ENCODE measurements at places on chromosomes 2 and 18.

DNA sequence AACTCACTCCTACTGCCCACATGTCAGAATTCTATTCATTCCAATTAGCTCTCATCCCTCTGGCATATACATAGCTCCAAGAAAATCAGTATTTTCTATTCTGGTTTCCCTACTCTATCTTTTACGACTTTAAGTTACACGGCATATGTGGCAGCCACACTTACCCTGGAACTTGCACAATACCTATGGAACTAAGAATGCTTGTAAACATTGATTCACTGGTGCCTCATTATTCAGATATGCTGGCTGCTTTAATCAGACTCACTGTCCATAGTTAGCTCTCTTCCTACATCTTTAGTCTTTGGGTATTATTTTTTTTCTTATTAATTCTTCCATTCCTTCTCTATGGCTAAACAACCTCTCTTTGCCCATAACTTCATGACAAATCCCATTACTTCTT lies 1519.9 kb upstream of the ACVR2A start:
- no peak for DNase-seq

DNA sequence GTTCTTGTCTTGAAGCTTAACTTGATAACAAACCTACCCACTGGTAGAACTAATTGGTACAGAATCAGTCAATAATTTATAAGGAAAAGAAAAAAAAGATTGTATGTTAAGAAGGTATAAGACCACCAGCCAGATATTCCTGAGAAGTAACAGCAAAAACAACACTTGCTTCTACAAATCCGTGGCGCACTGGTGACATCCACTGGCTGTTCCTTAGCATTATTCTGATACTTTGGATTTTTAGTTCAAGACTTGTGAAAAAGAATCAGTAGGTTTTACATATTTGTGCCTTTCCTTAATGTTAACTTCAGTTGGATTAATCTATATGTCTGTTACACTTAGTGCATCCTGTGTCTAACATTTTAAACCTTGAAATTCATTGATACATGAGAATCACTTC lies 141.8 kb downstream of the GRB14 start:
- DNase-seq: no peak

- DNase-seq: no peak
Observed at GRCh38 chr2:220422676-220423075, 795.2 kb downstream of the SLC4A3 start.

GRCh38 chr2:69309351-69310110 lies 77.5 kb downstream of the GFPT1 start:
- no peak for DNase-seq

DNA sequence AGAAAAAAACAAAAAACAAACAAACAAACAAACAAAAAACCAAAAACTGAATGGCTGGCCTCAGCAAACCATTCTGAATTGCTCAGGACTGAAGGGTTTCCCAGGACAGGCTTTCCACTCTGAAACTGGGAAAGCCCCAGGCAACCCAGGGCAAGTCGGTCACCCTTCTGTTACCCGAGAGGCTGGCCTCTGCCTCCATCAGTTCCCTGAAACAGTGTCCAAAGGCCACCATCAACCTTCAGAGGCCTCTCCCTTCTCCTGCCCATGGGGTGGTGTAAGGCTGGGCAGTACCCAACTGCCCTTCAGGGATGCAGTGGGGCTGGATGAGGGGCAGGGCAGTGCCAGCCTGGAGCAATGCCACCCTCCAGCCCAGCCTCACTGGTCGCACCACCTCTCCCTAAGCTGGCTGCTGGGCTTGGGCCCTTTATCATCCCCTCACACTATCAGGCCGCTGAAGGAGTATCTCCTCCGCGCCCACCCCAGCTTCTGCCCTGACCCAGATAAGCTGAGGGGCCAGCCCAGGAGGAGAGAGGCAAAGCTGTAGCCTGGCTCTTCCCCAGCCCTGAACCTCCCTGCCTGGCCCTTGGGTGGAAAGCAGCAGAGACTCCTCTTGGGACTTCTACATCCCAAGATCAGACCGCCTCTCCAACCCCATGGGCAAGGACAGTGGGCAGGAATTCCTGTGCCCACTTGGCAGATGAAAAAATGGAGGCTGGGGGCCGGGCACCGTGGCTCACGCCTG lies 35.9 kb downstream of the ZFP36L2 start:
- DNase-seq: no peak

DNA sequence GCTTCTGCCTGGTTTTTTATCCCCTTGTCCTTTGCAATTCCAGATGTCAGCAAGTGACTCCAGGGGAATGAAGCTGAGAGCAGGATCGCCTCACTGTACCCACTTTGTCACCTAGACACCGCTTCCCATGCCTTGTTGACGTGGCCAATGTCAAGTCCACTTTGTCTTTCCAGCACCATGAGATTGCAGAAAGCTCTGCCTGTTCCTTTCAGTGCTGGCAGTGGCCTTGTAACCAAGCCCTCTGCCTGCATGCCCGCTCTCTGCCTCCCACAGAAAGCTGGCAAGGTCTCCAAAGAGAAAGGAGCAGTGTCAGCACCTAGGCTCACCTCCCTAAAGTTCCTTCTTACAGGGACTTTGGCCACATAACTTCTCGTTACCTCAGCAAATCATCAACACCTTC lies 282.2 kb upstream of the ST6GAL2 start:
- DNase-seq: no peak

DNA sequence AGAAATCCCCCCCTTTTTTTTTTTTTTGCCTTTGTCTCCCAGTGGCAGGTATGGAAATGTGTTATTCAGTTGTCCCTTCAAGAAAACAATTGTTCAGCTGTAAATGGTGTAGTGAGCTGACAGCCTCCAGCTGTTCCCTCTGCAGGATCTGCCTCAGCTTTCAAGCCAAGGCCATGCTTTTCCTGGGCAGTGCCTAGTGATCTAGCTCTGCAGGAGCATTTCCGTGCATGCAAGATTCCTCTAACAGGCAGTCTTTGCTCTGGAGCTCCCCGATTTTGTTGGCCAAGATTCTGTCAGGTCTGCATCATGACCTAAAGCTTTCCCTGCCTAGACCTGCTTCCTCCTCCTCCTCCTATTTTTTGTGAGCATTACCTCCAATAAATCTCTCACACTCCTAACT lies 300.7 kb upstream of the UBE2E3 start:
- DNase-seq: no peak

DNA sequence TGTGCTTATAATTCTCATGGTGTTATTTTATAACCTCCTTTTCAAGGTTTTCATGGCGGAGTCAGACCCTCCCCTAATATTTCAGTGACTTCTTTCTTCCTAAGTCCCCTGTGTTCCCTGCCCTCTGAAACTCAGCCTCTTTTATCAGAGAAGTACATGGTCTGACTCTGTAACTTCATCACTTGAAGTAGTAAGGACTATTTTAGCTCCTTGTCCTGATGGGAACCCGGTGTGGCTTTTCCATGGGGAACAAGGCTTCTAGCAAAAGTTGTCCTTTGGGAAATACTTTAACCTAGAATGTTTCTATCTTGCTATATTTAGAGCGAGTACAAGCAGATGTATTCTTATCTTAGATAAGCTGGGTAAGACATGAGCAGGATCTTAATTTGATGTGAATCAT lies 117.5 kb downstream of the TRIB2 start:
- no peak for DNase-seq

DNA sequence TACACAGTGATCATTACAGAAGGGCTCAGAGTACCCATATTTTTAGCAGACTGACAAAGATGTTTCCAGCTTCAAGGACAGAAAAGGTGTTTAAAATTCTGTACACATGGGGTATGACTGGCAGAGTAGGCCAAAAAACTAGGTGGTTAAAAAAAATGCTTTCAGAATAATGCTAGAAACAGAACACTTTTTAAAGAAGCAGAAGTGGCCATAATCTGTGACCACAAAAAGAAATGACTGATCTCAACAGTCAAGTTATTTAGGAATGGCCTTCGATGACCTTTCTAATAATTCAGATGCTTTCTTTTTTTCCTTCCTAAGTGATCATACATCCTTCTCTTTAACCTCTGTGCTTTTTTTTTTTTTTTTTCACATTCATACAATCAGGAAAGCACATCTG lies 4.1 kb upstream of the AQP4 start:
- no peak for DNase-seq

DNA sequence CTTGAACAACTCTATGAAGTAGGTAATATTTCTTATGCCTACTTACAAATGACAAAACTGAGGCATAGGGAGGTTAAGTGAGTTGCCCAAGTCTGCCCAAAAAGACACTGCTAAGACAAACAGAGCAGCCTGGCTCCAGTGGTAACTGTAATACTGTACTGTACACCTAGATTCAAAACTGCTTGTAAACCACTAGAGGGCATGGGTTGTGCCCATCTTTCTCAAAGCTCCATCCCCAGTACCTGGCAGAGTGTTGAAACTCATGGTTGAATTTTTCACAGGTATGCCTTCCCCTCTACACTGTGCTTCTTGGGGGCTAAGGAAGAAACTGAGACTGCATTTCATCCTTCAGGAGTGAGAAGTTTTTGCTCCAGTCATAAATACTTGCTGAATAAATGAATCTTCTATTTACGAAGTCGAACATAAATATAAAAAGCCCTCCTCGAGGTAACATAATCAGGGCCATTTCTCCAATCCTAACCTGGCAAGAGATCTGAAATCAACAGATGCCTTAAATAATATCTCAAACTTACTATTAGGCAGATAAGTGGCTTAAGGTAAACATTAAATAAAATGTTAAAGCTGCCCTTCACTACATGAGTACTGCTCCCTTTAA lies 2.0 kb downstream of the PPP4R1 start:
- DNase-seq: peak; percentile 16

DNA sequence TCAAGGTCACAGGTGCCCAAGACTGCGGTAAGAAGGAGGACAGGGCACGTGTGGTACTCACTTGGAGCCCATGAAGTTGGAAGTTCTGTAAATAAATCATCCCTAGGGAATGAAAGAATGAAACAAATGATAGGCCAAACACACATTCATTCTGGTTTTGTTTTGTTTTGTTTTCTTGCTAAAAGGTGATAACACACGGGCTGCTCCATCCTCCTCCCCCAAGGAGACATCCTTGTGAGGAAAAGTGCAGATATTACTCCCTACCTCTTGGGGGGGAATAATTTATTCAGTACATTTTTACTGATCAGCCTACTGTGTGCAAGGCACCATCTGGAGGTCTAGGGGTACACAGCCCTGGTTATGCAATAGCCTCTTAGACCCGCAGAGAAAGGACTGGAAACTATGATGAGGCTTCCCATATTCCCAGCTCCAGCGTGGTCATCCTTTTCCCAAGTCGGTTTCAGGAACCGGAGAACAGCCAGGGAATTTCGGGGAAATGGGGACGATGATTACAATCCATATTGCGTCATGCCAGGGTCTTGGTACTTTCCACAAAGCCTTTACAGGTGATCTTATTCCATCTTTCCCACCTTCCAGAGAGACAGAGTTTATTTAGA lies 6.3 kb downstream of the RAX start:
- DNase-seq: no peak

DNA sequence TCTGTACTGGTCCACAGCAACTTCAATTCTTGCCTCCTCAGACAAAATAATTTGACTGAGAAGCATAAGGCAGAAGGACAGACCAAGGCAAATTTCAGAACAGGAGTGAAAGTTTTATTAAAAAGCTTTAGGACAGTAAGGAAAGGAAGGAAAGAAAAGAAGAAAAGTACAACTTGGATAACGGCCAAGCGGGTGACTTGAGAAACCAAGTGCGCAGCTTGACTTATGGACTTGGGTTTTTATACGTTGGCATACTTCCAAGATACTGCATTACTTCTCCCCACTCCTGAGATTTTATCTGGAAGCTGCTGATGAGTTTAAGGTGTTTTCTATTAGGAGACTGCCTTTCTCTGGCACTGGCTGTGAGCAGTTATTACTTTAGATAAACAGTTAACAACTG lies 64.7 kb downstream of the CCDC178 start:
- DNase-seq: no peak

- no peak for DNase-seq
Observed at GRCh38 chr18:45539491-45539891, 75.8 kb upstream of the SLC14A2 start.

DNA sequence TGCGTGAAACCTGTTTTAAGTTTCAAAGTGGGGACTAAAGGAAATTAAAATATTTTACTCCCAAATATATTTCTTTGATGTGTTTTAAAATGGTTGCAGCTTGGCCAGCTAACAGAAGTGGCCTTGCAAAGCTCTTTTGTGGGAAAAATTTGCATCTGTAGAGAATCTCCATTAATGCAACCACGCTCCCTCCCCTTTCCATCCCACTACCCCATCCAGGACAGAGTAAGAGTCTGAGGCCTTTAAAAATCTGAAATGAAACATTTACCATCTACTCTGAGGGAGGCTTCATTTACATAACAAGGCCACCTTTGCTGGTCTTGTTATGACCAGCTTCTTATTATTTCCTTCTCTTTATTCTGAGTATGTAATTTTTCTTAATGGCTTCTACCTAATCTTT lies 63.5 kb downstream of the STAT4 start:
- DNase-seq: no peak

- no peak for DNase-seq
Observed at GRCh38 chr2:46921676-46922448, 6.3 kb upstream of the MCFD2 start.

DNA sequence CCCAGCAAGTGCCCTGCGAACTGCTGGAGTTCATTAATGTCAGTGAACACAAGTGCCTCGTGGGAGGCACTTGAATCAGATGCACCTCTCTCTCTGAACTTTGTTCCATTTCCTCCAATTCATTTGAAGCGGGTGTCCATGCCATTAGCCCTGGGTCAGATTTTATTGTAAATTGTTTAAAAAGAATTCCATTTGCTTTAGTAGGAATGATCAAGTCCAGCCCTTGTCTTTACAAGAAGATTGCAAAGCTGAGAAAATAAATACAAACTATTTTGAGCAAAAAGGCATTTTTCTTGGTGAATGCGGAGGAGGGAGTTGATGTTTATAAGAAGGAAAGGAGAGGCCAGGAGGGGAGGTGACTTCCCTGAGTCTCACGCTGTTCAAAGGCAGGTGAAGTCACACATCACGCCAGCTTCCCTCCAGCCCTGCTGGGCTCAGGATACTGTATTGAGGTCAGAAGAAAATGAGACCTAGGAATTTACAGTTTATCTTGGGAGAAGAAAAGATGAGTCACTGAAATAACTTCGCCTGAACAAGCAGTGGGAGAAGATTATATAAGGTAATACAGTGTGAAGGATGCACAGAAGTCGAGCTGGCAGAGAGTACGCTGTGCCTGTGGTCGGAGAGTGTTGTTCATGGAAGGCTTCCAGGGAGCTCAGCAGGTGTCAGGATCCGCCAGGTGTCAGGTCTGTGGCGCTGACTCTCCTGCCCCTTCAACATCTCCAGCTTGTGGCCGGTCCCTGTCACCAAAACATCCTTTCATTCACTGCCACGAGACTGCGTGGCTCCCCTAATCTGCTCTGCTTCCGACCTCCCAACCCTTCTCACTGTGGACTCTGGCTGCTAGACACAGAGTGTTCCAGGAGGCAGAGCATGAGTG lies 36.5 kb downstream of the EFR3B start:
- no peak for DNase-seq

Measured in inflammatory macrophage treated with lipopolysaccharide for 1 hour (primary cell).